ENCODE measurements at places on chromosomes 13 and 19.

- DNase-seq, result no peak
Observed at GRCh38 chr19:35929876-35930275, 6.3 kb upstream of the LRFN3 start.

- peak; percentile 81 for DNase-seq
Observed at GRCh38 chr13:52158629-52159158, 703 bp downstream of the NEK3 start.

DNA sequence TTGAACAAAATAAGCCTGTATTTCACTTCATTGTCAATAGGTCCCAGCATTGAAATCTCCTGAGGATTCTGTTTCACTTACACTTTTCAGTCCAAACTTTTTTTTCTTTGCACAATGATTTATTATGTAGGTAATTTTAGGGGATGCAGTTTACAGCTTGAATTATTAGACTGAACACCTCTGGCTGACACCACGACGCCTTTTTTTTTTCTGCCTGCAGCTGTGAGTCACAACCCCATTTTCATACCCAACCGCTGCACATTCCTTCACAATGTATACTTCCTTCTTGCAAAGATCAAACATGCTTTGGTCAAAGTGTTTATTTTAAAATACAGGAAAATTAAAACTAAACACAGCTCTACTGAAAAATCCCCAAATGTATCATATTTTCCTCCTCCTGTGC is 11.4 kb downstream of the ZIC2 start:
- no peak for DNase-seq

DNA sequence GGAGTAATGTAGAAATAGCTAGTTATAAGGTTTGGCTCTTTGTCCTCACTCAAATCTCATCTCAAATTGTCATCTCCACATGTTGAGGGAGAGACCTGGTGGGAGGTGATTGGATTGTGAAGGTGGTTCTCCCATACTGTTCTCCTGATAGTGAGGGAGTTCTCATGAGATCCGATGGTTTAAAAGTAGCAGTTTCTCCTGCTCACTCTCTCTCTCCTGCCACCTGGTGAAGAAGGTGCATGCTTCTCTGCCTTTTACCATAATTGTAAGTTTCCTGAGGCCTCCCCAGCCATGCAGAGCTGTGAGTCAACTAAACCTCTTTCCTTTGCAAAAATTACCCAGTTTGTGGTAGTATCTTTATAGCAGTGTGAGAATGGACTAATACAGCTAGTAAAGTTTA is 849.4 kb downstream of the DACH1 start:
- no peak for DNase-seq

- no peak for DNase-seq
Observed at GRCh38 chr13:67489016-67489415, 258.9 kb upstream of the PCDH9 start.

GRCh38 chr13:94641409-94641941 is 39.8 kb downstream of the GPR180 start:
- no peak for DNase-seq

GRCh38 chr13:40063278-40063698 is 407.8 kb downstream of the COG6 start:
- no peak for DNase-seq

GRCh38 chr19:39923862-39924261 is 10.6 kb downstream of the FCGBP start:
- DNase-seq, result no peak

DNA sequence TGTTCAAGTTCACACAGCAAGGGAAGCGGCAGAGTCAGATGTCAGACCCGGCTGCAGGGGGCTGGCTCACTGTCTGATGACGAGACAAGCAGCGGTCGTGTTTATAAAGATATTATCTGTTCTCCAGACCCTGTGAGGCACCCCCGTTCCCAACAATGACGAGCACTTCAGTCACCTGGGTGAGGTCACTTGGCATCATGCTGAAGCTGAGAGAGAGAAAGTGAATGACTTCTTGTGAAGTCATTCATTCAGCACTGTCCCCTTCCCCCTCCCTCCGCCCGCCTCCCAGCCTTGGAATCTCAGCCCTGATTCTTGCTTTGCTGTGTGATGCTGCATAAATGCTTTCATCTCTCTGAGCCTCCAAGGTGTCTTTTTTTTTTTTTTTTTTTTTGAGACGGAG is 4.9 kb upstream of the LYPD3 start:
- DNase-seq, result no peak

DNA sequence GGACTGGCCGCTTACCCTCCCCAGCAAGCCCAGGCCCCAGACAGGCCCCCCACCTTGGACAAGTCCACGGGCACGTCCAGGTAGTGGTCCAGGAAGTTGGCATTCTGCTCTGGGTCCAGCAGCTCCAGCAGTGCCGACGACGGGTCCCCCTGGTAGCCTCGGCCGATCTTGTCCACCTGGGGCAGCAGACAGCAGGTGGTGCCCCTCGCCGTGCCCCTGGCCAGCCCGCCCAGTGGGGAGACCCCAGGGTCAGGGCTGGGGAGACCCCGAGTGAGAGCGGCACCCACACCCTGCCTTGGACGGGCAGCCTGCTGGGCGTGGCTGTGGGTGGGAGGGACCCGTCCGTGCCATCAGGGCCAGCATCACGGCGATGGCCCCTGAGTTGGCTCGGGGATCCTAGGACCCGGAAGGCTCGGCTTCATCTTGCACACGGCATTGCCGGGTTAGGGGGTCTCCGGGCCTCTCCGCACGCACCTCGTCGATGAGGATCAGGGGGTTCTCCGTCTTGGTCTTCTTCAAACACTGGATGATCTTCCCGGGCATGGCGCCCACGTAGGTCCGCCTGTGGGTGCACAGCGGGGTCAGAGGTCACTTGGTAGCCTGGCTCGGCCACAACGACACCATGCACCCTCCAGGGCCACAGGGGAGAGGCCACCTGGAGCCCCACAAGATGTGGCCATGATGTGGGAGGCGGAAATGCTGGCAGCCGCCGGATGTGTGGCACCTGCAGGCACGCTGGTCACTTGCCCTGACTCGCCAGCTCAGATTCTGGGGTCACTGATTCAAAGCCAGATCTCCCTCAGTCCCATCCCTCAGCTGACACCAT is 6.3 kb downstream of the RPL36 start:
- DNase-seq, result no peak

- no peak for DNase-seq
Observed at GRCh38 chr13:33636955-33637670, 180.8 kb upstream of the RFC3 start.

DNA sequence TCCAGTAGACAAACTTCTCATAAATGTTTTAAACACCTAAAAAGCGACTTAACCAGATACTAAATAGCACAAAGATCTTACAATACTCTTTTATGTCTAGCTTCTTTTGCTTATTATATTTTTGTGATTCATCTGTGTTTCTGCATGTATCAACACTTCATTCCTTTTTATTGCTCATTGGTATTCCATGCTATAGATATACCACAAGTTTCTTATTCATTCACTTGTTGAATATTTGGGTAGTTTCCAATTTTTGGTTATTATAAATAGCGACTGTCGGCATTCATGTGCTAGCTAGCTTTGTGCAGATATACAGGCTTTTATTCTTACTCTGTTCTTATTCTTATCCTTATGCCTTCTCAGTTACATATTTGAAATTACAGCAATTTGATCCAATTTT is 50.0 kb upstream of the RGCC start:
- DNase-seq, result no peak

GRCh38 chr19:54392105-54392504 is 23.2 kb upstream of the TTYH1 start:
- no peak for DNase-seq

- no peak for DNase-seq
Observed at GRCh38 chr19:55526216-55527196, 10.4 kb downstream of the SBK2 start.

DNA sequence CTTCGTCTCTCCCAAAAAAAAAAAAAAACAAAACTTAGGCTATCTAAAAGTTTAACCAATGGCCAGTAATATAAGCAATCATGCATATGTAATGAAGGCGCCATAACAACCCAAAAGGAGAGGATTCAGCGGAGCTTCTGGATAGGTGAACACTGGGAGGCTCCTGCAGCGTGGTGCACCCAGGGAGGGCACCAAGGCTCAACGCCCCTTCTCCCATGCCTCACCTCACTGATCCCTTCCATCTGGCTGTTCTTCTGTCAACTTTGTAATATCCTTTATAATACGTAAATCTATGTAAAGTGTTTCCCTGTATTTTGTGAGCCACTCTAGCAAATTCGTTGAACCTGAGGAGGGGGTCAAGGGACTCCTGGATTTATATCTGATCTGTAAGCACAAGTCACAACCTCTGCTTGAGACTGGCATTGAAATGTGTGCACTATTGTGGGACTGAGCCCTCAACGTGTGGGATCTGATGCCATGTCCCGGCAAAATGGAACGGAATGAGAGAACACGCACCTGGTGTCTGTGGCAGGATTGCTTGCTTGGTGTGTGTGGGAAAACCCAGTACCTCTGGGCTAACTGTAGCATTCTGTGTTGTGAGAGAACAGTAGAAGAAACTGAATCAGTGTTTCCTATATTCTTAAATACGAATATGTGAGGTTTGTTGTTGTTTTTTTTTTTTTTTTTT is 521 bp upstream of the ZNF665 start:
- no peak for DNase-seq

DNA sequence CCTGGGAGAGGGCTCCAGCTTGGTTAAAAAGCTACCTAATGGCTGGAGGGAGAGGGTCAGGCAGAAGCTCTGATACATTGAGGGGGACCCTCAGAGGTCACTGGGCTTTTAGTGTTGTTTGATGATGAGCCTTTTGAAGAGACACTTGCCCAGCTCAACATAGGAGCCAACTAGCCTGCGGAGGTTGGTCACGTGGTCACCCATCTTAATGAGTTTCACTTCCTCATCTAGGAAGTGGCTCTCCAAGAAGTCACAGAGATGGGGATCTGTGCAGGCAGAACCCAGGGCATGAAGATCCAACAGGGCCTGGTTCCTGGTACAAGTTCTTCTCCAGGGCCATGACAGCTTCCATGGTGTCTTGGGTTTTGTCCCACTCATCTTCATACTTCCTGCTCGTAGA is 33.4 kb downstream of the IPO5 start:
- DNase-seq, result no peak

- no peak for DNase-seq
Observed at GRCh38 chr13:21871382-21871781, 200.5 kb downstream of the FGF9 start.

DNA sequence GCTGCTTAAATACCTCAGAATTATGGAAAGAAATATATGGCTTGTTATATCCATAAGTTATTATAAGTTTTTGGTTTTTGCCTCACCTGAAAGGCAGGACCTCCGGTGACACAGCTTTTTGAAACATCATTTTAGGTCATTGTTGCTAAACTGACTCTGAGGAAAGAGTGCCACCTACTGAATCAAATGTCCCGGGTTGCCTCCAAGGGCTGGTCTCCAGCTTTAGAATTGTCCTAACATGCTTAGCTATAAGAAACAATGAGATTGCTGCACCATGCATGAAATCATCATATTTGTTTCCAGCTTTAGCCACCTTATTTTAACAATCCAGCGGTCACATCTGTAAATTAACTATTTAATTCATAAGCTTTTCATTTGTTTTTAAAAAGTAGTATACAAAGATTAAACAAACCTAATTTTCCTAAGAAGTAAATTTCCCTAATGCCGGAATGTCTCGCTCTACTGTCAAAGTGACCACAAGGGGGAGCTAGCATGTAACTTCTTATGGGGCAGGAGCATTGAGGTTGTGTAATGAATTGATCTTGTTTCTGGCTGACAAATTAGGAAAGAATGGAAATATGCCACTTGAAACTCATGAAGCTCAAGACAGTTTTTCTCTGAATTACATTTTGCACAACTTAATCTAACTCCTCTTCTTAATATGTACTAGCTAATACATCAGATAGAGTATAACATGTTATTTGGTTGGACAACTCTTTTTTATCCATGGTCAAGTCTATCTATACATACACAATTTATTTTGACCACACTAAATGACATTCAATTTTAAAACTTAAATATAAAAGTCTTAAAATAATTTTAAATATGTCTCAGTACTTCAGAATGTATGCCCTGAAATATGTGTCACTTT is 6.7 kb upstream of the PCDH17 start:
- DNase-seq, result no peak

- no peak for DNase-seq
Observed at GRCh38 chr13:27919934-27920676, at the start of gene PDX1. TSS of gene PDX1 (plus strand) at chr13:27920000. CDS start at chr13:27920139, 139 bp downstream.

GRCh38 chr19:44698492-44699201 is at the start of gene CEACAM16:
TSS of gene CEACAM16 (plus strand) at chr19:44699151. CDS start at chr19:44701457, 2,306 bp downstream.
- DNase-seq, result no peak

DNA sequence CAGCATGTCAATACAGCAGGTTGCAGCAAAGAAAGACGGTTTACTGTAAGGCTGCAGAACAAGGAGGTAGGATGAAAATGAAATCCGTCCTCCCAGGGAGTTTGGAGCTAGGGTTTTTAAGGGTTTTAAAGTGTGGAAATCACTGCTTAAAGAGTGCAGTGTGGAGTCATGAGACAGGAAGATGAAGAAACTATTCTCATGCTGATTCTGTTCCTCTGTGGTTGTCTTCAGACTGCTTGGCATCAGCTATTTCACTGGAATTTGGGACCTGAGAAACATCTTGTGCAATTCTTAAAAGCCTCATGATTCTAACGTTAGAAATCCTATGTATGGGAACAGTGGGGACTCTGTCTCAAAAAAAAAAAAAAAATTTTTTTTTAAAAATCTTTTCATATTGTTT is 11.4 kb downstream of the ZNF331 start:
- no peak for DNase-seq

GRCh38 chr13:59730026-59730425 is 433.7 kb downstream of the DIAPH3 start:
- DNase-seq, result no peak

- peak; percentile 97 for DNase-seq
Observed at GRCh38 chr19:44770550-44771257, 7.0 kb upstream of the CBLC start.

DNA sequence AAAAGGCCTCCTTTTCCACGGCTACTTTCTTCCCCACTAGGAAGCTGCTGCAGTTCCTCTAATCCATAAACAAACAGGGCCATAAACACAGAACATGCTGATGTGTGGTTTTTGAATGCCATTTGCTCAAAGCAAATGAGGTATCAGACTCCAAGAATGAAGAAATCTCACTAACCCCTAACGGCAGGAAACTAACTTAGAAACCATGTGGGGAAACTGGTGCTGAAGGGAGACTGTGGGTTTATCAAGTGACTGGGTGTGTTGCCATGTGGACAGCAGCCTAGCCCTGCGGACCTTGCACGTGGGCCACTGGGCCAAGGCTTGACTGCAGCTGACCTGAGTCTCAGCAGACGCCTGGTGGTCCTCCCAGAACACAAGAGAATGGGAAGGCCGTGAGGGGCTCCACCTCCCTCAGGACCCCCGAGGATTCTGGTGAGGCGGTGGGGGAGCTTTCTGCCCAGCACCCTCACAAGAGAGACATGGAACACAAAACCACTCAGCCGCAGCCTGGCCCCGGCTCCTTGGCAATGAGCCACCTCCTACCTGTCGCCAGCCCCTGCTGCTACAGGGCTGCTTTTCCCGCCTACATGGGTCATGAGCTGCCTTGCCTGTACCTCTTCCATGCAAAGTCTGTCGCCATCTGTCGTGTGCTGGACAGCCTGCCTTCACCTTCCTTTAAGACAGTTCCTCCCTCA is 10.6 kb downstream of the SLC15A1 start:
- DNase-seq, result no peak

Measured in suprapubic skin (tissue), 4 donors.